Adrenal gland (tissue), 19 donors: ENCODE measurements at places on chromosomes 2 and 18. TPM values are rescaled to one million over a fixed set of nuclear protein-coding genes. Genes with fewer than 3 reads are reported as not detected.

DNA sequence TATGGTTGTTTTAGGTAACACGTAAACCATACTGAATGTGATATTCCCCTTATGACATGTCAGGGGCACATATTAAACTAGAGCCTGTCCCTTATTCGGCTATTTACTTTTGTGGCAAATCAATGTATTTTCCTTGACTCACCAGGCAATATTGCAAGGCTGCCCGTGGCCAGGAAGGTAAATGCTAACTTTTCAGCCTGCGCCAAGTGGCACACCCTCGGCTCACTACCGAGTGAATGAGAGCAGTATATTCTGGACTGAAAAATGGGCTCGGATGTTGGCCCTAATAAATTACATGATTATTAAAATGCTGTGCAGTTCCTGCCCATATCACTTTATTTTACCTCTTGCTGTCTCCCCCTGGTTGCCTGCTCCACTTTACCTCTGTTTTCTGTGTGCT is 46.7 kb downstream of the POU3F3 start:
- DNase-seq: no peak

GRCh38 chr2:155363349-155363888 is 664.9 kb downstream of the KCNJ3 start:
- DNase-seq: no peak

- no peak for DNase-seq
Measured at GRCh38 chr2:191938779-191939178, 91.9 kb upstream of the CAVIN2 start.

DNA sequence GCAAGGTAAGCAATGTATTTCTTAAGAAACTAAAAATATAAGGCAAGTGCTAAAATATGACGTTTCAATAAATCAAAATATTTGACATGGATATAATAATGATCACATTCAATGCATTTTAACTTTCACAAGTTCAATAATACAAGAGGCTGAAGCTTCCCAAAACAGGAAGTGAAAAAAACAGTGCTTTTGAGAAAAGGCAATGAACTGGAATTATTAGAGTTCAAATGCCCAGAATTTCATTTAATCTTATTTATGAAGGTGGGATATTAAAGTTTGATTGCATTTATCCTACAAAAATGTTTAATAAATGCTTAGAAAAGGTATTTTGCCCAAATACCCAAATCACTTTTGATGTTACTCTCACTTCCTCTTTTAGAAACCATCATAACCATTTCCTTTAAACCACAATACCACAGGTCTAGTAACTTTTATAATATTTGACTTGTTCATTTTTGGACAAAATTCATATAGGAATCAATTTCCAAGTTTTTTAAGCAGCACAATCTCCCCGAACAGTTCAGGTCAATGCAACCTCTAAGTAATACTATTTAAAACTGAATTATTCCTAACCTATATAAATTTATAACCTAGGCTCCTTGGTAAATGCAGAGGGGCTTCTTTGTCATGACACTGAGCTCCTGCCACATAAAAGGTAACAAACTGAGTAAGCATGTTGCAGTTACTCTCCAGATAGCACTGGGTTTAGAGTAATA is 2.1 kb downstream of the NCKAP1 start:
- DNase-seq: no peak

- DNase-seq: no peak
Measured at GRCh38 chr2:64101141-64101591, 43.1 kb downstream of the PELI1 start.

GRCh38 chr2:74585406-74586185 is 31.1 kb downstream of the DOK1 start:
- DNase-seq: peak; percentile 21

DNA sequence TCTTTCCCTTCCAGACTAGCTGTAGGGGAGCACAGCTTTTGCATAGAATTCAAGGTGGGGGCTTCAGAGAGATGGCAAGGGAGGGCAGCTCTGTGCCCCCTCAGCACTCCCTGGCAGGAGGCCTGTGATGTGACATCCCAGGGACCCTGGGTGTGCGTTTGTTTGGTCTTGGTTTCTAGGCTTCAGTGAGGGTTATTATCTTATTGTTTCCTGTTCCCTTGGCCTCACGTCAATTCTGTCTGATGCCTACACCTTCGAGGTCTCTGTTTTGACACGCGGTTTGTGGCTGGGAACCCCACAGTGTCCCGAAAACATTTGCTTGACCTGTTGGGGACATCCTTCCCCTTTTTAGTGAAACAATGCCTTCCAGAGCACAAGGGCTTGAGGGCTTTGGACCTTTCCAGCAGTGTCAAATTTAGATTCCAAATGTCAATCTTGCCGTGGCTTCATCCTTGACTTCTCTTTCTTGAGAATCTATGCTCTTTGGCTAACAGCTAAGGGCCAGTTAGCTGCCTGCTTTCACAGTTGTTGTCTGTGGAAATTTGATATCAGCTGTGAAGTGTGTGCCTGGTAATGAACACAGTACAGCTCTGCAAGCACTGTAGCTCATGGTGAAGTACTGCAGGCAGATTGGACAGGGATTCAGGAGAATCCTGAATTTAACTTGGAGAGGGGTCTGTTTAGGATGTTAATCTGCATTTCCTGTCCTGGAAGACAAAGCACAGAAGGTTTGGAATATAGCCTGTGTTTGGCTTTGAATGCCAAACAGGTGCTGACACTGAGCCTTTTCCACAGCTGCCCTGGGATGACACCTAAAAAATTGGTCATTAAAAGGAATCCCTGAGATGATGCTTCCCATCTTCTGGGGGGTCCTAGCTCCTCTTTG is 108.2 kb upstream of the CXCR4 start:
- no peak for DNase-seq

DNA sequence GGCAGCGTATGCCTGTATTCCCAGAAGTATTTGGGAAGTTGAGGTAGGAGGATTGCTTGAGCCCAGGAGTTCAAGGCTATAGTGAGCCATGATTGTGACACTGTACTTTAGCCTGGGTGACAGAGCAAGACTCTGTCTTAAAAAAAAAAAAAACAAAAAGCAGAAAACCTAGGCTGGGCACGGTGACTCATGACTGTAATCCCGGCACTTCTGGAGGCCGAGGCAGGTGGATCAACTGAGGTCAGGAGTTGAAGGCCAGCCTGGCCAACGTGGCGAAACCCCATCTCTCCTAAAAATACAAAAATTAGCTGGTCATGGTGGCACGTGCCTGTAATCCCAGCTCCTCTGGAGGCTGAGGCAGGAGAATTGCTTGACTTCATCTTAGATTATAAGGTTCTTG is 46.4 kb downstream of the MTA3 start:
- DNase-seq: peak; percentile 89

- DNase-seq: peak; percentile 9
Measured at GRCh38 chr2:204108330-204108751, 171.8 kb downstream of the ICOS start.

DNA sequence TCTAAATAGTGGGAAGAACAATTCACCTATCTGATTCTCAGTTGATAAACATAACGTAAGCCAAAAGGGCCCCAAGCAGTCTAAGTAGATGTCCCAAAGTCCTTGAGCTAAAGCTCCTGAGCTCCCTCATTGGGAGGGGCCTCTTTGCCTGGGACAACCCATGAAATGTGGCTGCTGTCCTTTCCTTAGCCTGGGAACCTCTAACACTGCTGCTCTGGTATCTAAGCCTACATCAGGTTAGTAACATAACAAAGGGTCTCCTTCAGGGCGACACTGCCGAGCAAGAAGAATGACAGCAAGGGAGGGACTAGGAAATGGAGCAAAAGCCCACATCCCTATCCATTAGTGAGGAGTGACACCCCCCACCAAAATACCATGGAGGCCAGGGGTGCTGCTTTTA is 98.3 kb downstream of the MAPRE2 start:
- DNase-seq: no peak

- no peak for DNase-seq
Measured at GRCh38 chr2:115124817-115125216, 682.4 kb downstream of the DPP10 start.

- DNase-seq: no peak
Measured at GRCh38 chr2:10410001-10410822, 37.9 kb downstream of the ODC1 start.

DNA sequence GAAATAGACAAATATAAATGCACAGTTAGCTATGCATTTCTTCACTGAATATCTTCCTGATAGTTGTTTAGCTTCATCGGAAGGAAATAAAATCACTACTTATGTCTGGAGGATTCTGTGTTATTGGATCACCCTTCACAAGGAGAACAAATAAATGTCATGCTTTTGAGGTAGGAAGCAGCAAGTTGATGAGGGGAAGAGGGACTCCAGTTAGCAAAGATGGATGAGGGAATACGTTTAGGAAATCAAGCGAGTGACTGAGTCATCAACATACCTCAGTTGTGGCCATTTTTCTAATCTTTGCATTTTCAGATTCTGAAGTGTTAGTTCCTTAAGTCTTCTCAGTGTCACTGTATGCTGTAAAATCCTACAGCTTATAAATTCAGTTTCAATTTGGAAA is 456.2 kb downstream of the EPHA4 start:
- no peak for DNase-seq

DNA sequence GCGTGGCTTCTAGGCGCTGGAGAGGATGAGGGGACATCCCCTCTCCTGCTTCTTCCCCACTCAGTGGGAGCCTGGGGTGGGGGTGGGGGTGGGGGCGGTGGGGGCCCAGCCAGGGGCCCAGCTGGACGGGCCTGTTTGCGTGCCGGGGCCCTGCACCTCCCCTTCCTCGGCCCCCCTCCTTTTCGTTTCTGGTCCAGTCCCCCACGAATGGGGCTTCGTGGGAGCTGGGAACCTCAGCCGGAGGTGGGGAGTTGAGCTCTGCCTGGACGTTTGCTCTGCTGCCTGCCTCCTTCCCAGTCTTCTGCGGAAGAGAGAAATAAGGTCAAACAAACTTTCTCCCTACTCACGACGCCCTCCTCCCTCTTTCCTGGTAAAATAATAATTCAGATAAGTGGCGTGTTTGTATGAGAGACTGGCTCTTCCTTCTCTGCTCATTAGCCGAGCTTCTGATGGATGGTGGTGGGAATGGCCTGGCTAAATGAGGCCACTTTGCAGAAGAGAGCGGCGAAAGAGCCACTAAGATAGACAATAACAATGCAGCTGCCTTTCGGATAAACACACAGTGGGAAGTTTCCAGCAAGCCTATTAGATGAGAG is 782 bp downstream of the MTA3 start:
- DNase-seq: peak; percentile 44

DNA sequence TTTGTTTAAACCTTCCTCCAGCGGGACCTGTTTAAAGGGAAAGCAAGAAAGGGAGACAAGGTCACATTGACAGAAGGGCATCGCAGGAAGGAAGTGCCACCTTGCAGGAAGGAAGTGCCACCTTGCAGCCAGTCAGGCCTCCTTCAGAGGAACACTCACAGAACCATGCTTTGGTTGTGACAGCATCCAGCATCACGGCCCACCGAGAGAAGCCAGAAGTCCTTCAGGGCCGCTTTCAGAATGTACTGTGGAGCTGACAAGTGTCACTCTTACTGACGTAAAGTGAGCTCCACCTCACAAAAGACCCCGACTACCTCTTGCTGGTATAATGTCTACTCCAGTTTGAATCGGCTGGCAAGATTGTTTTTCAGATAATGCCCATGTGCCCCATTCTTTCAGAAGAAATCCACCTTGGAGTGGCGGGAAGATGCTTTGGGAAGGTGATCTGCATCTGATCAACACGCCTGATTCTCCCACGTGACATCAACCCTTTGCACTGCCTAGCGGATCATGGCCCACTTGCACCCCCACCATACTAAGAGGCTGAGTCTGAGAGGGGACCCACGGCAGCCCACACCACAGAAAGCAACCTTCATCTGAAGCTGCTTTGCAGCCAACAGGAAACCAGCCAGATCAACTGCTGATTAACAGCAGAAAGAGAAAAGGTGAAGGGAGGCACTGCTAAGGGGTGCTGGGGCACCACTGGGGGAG is 99.8 kb downstream of the UXS1 start:
- no peak for DNase-seq

- DNase-seq: no peak
Measured at GRCh38 chr2:64819361-64819760, 165.6 kb upstream of the SERTAD2 start.

- DNase-seq: no peak
Measured at GRCh38 chr2:191114403-191114886, 36.3 kb downstream of the STAT4 start.

Gene PXDN
- 26.6 TPM for total RNA-seq

Gene TM4SF20
- total RNA-seq: not detected

Gene KLHL29
- total RNA-seq: 14.1 TPM

Gene ALS2
- total RNA-seq: 24.3 TPM

Gene TCF23
- total RNA-seq: 0.06 TPM

Gene DSG1
- not detected for total RNA-seq

Gene MLPH
- 1.9 TPM for total RNA-seq

Gene CERKL
- total RNA-seq: not detected

Gene ESPNL
- total RNA-seq: not detected

Gene CCDC121
- 3.7 TPM for total RNA-seq

Gene TXNDC2
- total RNA-seq: 0.17 TPM

Gene WDR75
- total RNA-seq: 37.4 TPM

Gene SEPTIN10
- 44.5 TPM for total RNA-seq

Gene NT5C1B
- not detected for total RNA-seq
